IPS DF 19.7 (cell line): ENCODE measurements at places on chromosomes 16 and 17.
A peak's percentile ranks its signal among the peaks of the same experiment; 100 is the strongest.

DNA sequence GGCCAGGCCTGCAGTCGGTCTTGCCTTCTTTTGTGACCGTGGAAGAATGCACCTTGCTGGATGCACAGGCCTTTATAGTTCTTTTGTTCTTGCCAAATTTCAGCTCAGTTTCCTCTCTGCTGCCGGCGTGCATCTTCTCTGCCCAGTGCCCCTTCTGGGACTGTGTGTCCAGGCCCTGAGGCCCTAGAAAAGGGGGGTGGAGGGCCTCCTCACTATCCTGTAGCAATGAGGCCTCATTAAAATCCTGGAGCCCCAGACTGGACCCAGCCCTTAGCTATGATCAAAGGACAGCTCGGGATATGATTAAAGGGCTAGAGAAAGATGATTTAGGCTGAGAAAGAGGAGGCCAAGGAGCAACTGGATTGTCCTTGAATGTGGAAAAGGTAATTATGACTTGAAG is 229.8 kb downstream of the SEC14L1 start:
- DNase-seq: no peak

- no peak for DNase-seq
Observed at GRCh38 chr17:63153488-63153887, 187.5 kb downstream of the TANC2 start.

- DNase-seq: no peak
Observed at GRCh38 chr16:86388976-86389375, 121.4 kb upstream of the FOXF1 start.

GRCh38 chr17:61340431-61341209 is 59.0 kb upstream of the TBX2 start:
- no peak for DNase-seq

GRCh38 chr17:57170866-57171265 is 85.5 kb upstream of the MSI2 start:
- no peak for DNase-seq

- DNase-seq: no peak
Observed at GRCh38 chr17:61259360-61259759, 140.3 kb upstream of the TBX2 start.

DNA sequence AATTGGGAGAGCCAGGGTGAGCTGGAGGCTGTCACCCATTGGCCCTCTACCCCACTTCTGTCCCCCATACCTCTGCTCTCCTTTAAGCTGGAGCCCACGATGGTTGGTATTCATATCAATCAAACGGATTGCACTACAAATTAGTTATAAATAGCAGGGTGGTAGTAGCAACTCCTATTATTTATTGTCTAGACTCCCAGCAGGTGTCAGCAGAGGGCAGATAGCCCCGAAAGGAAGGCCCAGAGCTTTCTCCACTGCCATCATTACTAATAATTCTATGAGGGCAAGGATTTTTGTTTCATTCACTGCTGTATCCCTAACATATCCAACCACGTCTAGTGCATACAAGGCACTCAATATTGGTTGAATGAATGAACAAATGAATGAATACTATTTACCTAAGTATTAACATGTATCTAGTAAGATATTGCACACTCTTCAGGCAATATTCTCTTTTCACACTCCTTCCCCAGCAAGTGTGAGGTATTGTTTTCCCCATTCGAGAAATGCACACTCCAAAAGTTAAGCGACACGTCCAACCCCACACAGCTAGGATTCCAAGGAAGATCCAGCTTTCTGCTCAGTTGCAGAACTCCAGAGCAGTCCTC is 6.3 kb downstream of the C17orf50 start:
- DNase-seq: no peak

- no peak for DNase-seq
Observed at GRCh38 chr16:66572356-66572755, 6.1 kb downstream of the CMTM1 start.

DNA sequence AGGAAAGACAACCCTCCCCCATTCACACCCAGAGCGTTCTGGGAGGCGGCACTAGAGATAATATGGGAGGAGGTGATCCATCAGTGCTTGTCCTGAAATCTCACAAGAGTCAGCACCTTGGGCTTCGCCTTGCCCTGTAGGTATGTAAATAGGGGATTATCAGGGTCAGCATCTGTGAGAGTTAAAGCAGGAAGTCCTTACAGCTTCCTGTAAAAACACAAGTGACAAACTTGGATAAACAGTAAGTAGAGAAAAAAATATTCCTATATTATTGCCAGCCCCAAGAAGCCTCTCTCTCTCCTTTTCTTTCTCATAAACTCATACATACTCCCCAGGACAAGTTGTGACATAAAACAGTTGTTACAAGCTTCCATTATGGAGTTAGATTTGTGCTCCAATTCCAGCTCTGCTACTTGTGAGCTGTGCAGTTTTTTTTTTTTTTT is 187.7 kb downstream of the MAF start:
- peak; percentile 17 for DNase-seq

- no peak for DNase-seq
Observed at GRCh38 chr17:7459961-7460545, 15.2 kb downstream of the CHRNB1 start.

DNA sequence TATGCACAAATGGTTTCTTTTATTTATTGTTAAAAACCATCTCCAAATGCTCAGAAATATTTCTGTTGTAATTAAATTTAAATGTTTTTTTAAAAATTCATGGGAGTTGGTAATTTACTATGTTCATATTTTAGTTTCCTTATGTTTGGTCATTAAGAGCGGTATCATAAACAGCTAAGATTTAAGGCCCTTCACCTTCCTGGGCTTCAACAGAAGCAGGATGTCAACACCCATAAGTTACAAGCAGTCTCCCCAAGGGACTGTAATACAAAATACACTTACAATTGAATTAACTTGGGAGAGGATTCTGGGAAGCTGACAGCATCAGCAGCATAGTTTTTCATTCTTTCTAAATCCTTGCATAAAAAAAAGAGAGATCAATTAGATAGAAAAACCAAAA is 30.9 kb upstream of the TANC2 start:
- no peak for DNase-seq

GRCh38 chr17:82237083-82237745 is 8.4 kb downstream of the SLC16A3 start:
- no peak for DNase-seq

- no peak for DNase-seq
Observed at GRCh38 chr17:50459756-50460155, 8.9 kb downstream of the CHAD start.

DNA sequence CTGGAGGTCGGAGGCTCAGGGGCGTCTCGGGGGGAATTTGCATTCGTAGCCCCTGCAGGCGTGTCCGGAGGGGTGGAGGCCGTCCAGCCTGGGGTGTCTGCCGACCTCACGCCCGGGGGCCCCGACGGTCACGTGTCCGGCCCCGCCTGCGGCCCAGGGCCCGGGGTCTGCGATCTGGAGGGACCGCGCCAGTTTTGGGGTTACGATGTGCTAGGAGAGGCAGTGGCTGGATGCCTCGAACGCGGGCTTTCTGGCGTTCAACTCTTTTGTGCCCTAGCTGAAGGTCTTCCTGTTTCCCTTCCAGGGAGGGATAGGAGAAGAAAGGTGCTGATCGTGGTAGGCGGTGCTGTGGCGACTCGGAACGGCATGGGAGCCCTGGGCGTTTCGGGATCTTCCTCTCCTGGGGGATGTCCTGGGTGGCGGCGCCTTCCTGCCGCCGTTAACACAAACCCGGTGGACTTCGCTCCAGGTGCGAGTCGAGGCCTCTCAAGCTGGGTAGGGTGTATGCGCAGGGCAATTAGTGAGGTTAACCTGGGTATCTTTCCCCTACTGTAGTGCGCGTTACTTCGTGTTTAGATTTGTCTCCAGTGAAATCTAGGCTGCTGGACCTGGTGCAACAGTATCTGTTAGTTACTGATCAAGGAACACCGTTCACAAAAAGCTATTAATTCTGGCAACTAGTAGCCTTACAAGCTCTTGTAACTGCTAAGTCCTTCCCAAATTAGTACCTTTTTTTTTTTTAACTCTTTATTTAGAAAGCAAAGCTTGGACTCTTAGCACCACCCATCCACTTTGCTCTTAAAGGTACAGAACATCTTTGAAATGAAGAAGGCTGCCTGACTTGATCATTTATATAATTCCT is 1.3 kb downstream of the AKAP1 start:
- DNase-seq: no peak

DNA sequence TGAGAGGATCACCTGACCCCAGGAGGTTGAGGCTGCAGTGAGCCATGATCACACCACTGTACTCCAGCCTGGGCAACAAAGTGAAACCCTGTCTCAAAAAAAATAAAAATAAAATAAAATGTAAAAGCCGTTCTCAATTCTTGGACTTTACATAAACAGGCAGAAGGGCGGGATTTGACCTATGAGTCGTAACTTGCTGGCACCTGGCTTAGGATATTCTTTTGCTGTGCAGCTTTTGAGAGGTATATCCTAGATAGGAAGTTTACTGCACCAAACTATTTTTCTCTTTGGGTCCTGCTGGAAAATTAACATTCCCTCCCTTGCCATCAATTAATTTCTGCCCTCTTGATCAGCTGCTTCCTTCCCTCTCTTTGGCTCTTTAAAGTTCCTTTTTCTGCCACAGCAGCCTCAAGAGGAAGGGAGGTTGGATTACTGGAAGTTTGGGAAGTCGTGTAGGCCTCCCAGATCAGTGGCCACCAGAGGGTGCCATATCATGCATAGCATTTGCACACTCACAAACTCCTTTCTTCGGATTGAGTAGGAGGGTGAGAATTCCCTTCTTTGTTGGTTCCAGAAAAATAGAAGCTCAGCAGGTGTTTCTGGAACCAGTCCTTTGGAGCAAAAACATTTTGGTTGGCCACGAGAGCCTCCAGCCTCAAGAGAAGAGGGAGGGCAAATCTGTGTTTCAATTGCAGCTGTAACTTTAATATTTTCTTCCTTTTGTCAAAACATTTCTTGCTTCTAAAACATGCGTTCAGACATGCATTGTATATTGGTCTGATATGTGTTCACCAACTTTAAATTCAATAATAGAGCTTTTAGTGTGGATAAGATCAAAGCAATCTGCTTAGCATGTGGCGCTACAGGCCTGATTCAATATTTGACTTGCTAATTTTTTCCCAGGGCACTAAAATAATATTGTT is 147.3 kb downstream of the CCDC182 start:
- DNase-seq: peak; percentile 69

GRCh38 chr16:65410801-65411200 is 288.9 kb upstream of the CDH11 start:
- DNase-seq: no peak

DNA sequence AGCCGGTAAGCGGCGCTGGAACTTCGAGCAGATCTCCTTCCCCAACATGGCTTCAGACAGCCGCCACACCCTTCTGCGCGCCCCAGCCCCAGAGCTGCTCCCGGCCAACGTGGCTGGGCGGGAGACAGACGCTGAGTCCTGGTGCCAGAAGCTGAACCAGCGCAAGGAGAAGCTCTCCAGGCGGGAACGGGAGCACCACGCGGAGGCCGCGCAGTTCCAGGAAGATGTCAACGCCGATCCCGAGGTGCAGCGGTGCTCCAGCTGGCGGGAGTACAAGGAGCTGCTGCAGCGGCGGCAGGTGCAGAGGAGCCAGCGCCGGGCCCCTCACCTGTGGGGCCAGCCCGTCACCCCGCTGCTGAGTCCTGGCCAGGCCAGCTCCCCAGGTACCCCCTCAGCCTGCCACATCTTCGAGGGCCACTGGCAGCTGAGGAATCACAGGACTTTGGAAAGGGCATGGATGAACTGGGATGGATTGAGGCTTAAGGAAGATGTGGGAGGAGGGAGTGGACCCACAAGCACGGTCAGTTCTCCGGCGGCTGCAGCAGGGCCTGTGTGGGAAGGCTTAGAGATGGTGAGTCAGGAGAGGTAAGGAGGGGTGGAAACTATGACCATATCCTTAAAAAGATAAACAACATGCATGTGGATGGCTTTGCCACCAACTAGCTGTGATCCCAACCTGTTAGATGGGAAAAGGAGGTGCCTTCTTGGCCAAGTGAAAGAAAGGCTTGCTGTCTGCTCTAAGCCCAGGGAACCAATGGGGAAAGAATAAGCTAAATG is 3.4 kb upstream of the LLGL2 start:
- no peak for DNase-seq

GRCh38 chr16:85916141-85916890 is 17.4 kb downstream of the IRF8 start:
- DNase-seq: no peak

- no peak for DNase-seq
Observed at GRCh38 chr16:8863594-8864424, 5.0 kb downstream of the CARHSP1 start.

DNA sequence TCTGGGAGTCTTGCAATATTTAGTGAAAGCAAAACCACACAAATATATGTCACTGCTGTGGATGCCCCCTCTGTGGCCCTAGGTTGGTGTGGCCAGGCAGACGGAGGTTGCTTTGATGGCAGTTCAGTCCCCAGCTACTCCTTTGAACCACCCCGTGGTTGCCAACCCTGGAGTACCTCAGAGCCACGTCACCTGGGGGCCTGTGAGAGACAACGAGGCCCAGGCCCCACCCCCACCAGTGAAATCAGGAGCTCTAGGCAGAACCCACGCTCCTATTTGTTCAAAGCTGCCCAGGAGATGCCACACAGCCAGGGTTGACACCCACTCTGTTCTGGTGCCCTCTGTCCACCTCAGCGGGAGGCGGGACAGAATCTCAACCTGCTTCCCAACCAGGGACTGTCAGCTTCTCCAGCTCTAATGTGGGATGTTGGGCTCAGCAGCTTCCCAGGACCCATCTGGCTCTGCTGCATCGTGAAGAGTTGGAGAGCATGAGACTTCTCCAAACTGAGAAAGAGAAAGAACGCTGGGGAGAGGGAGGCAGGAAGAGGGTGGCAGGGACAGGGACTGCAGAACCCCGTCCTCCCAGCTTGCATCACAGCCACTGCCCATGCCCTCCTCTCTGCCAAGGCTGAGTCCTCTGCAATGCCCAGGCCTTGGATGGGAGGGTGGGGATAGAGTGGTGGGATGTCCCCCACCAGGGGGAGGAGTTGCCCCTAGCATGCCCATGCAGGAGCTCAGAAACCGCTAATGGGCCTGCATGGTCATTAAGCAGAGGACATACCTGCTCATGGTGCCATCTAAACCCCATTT is 81.8 kb downstream of the C16orf78 start:
- no peak for DNase-seq

- no peak for DNase-seq
Observed at GRCh38 chr17:68399638-68400403, 57.5 kb downstream of the WIPI1 start.

DNA sequence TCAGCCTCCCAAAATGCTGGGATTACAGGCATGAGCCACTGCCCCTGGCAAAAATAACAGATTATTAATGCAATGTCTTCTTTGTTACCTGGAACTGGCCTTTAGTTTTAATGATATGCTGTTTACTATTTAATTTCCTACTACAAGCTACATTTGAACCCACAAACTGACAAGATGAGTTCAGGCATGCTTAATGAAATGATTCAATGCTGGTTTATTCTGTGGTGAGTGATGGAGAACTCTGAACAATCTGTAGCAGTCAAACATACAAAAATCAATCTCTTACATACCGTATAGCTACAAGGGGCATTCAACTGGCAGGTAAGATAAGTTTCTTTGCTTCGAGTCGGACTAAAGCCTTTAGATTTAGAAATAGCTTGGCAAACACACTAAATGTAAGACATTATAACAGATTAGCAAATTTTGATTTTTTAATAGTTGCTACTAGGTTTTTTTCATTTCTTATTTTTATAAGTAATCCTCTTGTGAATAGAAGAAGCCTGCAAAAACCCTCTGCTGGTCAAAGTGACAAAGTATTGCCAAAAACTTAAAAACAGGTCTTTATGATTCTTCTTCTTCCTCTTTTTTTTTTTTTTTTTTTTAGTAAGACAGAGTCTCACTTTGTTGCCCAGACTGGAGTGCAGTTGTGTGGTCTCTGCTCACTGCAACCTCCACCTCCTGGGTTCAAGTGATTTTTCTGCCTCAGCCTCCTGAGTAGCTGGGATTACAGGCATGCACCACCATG is 138.5 kb downstream of the SSH2 start:
- no peak for DNase-seq
